Dorsolateral prefrontal cortex (tissue), 122 donors: ENCODE measurements at places on chromosomes 12 and 14. TPM values are rescaled to one million over a fixed set of nuclear protein-coding genes. Genes with fewer than 3 reads are reported as not detected.

DNA sequence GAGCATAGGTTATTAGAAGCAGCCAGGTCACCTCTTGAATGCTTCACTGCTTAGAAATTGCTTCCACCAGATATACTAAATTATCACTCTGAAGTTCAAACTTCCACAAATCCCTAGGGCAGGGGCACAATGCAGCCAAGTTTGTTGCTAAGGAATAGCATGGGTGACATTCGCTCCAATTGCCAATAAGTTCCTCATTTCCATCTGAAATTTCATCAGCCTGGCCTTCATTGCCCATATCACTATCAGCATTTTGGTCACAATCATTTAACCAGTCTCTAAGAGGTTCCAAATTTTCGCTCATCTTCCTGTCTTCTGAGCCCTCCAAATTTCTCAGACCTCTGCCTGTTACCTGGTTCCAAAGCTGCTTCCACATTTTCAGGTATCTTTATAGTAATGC, 356.1 kb downstream of the DAD1 start:
- DNase-seq, result no peak

GRCh38 chr12:119679081-119679480, 11.1 kb downstream of the PRKAB1 start:
- DNase-seq, result no peak

GRCh38 chr12:20432290-20432689, 64.0 kb downstream of the PDE3A start:
- no peak for DNase-seq

GRCh38 chr12:85642808-85643207, 193.4 kb downstream of the RASSF9 start:
- DNase-seq, result no peak

DNA sequence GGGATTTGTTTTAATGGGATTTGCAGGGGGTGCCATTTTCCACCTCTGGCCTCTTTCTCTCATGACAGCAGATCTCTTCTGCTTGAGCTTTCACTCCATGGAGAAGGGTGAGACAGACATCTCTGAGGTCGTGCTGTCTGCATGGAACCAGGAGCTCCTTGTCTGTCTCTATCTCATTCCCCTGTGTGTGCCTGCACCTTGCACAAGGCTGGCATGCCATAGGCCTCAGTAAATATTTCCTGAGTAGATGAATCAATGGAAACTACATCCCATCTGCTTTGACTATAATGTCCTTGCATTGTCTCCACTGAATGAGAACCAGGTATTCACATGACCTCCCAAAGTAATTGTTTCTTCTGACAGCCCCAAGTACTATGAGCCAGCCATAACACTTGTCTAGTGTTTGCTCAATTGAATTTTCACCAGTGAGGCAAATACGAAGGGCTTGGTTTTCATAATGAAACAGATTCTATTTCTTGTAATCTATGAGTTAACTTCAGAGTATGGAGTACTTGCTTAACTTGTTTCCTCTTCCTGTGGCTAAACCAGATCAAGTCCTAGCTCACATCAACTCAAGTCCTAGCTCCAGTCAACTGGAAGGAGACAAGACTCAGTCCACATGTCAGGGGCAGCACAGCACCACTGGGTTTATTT, 32.3 kb downstream of the KCNK13 start:
- DNase-seq, result no peak

DNA sequence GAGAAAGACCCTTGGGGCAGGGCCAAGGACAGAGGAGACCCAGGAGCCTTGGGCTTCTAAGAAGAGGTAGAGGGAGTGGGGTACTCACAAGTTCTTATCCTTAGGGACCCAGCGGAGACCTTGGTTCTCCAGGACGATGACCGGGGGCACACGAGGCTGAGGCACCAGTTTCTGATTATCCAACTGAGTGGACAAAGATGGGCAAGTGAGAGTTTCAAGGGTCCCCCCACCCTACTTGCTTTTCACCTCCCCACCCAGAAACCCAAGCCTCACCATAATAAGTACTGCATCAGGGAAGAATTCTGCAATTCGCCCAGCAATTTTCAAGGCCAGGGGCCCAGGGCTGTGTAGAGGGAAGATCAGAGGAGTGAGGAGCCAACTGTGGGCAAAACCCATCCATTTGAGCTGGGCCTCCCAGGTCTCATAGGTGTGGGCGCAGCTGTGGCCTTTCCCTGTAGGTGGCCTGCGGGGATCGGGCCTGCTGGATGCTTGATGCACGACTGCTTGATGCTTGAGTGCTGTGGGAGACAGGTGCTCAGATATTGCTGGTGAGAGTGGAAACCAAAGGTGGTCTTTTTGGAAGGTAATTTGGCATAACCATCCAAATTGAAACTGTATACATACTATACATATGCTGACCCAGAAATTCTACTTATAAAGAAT, 2.0 kb downstream of the EMC9 start:
- DNase-seq, result no peak

DNA sequence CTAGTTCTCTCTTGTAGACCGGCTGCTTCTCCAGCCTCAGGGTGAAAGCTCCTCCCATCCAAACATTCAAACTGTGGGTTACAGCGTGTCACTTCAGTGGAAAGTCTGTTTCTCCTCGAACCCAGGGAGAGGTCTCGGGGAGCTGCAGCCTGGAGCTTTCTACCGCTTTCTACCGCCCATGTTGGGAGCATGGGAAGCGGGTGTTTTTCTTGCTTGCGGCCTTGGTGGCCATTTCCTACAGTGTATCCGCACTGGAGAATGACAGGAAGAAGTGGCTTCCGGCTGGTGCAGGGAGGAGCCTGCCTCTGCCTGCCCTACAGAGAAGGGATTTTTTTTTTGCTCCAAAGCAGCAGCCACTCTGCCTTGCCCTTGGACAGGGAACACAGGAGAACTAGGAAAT, 21.2 kb downstream of the ZFP36L1 start:
- DNase-seq, result no peak

- DNase-seq, result no peak
These were observed 201.8 kb upstream of the RMST start for GRCh38 chr12:97260786-97261185.

DNA sequence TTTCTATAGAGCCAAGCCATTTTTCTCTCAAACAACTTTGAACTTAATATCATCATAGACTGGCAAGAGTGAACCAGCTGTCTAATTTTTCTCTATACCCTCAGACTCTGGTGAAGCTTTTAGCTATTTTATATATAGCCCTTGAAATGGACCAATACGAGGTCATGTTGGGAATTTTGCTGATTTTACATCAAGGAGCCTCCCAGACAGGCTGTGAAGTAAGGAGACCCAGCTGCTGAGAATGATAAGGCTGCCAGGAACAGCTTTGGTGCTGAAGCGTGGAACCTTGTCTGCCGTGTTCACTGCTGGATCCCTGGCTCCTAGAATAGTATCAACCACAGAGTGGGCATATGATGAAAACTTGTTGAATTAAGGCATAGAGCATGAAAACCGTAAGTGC, 326.2 kb upstream of the NAV3 start:
- no peak for DNase-seq

- DNase-seq, result no peak
These were observed 967 bp upstream of the TAS2R19 start for GRCh38 chr12:11023387-11023786.

- DNase-seq, result no peak
These were observed 49.4 kb downstream of the BICD1 start for GRCh38 chr12:32155961-32156529.

DNA sequence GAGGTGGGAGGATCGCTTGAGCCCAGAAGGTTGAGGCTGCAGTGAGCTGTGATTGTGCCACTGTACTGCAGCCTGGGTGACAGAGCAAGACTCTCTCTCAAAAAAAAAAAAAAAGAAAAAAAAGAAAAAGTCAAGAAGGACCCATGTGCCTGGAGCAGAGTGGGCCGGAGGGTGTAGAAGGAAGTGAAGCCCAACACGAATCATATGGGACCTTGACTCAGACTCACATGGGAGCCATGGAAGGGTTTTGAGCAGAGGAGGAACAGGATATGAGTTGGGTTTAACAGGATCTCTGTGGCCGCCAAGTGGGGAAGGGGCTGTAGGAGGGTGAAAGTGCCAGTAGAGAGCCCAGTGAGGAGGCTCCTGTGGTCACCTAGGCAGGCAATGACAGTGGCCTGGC, 165.4 kb downstream of the PHETA1 start:
- no peak for DNase-seq

GRCh38 chr12:3142386-3142785, 65.2 kb downstream of the TSPAN9 start:
- DNase-seq, result no peak

DNA sequence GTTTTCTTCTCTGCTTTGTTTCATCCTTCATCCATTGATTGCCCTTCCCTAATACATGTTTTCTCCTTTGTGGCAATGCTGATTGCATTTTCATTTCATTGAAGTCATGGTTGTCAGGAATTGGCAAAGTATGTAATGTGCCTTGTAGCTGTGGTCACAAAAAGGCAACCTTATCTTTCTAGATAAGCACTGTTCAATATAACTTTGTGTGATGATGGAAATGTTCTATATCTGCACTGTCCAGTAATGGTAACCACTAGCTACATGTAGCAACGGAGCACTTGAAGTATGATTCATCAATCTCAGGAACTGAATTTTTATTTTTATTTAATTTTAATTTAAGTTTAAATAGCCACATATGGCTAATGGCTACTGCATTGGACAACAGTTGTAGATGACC, 79.8 kb downstream of the PCNX1 start:
- DNase-seq, result no peak

GRCh38 chr14:25095736-25096437, 45.9 kb upstream of the STXBP6 start:
- DNase-seq, result no peak

DNA sequence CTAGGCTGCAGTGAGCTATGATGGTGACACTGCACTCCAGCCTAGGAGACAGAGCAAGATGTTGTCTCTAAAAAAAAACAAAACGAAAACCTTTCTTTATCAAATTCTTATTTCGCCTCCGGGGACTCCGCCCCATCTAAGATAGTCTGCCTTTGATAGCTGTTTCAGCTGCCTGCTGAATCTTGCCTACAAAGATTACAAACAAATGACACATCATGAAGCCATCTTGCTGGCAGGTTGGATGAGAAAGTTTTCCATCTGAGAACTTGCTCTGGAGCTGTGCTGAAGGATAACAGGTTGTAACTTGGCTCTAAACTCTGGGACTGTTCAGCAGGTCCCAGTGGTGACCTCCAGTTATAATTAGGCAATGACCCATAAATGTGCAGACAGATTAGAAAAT, 41.8 kb upstream of the AEBP2 start:
- no peak for DNase-seq

DNA sequence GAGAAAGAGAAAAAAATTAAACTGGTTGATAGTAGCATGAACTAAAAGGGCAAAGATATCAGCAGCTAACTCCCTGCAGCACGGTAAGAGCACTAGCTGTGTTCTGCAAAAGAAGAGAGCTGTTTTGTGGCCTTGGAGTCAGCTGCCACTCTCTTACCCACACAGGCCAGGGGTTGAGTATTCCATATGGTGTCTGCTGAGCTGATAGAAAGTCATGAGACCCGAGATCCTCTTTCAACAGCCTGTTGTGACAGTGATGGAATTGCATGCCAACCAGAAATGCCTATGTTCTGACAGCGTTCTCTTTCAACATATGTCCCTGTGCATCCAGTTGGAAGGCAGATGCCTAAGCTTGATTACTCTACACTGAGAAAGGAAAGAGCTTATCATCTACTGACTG, 39.9 kb downstream of the TMTC1 start:
- no peak for DNase-seq

- DNase-seq, result no peak
These were observed 106.7 kb downstream of the CRADD start for GRCh38 chr12:93783832-93784231.

NPAS3 gene
- 68.9 TPM for total RNA-seq

SERPINA9 gene
- not detected for total RNA-seq

DDX11 gene
- 30.5 TPM for total RNA-seq

KRT81 gene
- total RNA-seq, result 2.0 TPM

BICDL1 gene
- 83.1 TPM for total RNA-seq

MMP19 gene
- total RNA-seq, result not detected
